Smooth muscle cell of the brain vasculature (primary cell): ENCODE measurements at places on chromosomes 11 and 22.

GRCh38 chr11:18394928-18395734 is 768 bp downstream of the LDHA start:
- no peak for DNase-seq

DNA sequence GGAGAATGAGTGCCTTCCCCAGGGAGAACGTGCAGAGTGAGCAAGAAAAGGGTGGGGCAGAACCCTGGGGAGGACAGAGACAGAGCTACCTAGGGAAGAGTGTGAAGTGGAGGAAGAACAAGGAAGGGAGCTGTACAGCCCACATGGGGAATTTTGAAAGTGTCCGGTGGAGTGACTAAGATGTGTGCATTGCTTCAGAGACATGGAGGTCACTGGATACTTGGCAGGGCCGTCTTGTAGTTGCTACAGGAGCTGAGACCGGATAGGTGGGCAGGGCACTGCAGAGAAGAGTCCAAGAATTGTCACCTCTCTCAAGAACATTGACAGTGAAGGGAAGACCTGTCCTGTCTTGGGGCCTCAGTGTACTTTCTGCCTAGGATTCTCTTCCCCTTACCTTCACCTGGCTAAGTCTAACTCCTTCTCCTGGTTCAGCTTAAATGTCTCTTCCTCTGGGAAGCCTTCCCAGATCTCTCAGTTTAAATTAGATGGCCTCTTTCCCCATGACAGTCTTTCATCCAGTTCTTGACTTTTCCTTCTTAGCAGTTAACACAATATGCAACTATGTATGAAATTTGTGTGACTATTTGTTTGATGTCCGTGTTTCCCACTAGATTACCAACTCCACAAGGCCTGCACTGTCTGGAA is 9.2 kb upstream of the P2RY6 start:
- no peak for DNase-seq

DNA sequence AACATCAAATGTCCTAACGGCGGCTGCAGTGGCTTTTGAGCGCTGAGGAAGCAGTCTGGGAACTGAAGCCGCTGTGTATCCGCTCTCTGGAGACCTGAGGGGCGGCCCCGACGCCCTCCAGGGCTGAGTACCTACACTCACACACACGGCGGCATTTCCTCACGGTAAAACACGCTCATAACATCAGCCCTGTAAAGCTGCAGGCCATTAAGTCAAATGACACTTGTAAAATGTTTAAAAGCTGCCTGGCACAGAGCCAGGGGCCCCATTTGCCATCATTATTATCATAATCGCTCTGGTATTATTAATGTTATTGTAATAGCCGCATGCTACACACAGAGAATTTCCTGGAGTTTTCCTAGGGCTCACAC is 5.1 kb downstream of the CARS1 start:
- no peak for DNase-seq

DNA sequence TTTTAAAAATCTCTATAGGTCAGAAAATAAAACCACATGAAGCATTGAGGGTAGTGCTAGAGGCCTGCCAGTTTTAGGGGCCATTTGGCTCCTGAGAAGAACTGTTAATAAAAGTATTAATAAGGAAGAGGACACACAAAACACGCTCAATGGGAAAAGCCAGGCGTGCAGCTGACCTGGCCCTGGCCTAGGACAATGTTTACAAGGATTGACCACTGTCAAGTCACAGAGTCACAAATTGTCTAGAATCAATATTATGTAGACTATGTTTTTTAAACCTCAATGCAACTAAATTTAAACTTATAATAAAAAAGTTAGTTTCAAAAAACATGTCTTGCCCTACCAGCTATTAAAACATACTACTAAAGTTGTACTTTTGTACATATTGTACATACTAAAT is 89.4 kb downstream of the YAP1 start:
- DNase-seq, result no peak

DNA sequence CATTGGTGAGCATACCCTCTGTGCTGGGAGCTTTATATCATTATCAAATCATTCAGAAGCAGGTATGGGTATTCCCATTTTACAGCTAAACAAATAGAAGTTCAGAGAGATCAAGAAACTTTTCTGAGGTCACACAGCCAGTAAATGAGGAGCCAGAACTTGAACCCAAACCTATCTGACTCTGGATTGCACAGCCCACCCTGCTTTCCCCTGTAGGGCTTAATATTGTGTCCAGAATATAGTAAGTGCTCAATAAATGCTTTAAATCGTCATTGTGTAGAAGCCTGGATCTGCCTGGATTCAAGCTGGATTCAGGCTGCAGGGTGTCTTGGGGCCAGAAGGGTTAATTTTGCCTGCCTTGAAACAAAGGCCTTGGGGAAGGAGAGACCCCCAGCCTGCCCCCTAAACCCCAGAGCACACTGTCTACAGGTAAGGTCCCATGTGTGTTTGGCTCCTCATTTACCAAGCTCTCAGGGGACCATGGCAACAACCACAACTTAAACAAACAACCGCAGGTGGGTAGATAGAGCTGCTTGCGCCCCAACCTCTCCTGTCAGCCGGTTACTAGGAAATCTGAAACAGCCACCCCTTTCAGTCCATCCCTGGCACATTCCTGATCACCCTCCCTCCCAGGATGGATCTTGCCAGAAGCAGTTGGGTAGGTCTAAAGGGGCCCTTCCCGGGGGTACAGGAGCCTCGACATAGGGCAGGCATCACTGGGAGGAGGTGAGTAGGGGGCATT is 3.0 kb upstream of the SEC14L3 start:
- no peak for DNase-seq

- no peak for DNase-seq
Observed at GRCh38 chr11:16985297-16985696, 28.9 kb downstream of the PLEKHA7 start.

- no peak for DNase-seq
Observed at GRCh38 chr22:37492428-37493344, 6.5 kb upstream of the MFNG start.

DNA sequence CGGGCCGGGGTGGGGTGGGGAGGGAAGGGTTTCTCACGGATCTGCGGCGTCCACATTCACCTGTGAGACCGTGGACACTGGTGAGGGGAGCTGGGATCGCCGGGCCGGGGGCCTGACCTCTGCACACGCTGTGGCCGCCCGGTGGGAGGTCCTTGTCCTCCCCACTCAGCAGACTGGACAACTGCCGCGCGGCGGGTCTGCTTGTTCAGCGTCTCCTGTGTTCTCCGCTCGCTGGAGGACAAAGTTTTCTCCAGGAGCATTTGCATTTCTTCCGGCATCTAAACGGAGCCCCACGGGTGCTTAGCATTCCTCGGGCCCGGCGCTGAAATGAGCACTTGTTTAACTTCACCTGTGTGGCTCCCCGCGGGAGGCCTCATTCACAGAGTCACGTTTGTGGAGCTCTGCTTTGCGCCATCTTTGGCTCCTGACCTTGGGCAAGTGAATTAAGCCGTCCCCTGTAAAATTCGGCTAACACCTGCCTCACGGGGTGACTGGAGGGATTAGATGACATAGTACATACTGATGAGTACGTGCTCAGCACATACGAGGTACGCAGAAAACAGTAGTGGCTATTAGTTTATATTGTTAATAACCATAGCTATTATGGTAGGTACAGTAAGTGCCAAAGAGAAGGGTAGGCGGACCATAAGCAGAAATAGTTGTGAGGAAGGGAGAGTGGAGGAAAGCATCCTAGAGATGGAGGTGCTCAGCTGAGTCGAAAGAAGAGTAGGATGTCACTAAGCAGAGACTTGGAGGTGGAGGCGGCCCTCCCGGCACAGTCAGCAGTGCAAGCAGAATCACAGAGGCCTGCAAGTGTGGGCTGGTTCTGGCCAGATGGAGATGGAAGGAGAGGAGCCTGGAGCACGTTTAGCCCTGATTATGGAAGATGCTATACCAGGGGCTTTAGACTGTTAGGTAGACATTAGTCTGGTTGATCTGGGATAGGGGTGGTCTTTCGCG is 885 bp downstream of the TRMU start:
- DNase-seq, result no peak

- DNase-seq, result no peak
Observed at GRCh38 chr11:44519989-44520737, 45.3 kb upstream of the CD82 start.

DNA sequence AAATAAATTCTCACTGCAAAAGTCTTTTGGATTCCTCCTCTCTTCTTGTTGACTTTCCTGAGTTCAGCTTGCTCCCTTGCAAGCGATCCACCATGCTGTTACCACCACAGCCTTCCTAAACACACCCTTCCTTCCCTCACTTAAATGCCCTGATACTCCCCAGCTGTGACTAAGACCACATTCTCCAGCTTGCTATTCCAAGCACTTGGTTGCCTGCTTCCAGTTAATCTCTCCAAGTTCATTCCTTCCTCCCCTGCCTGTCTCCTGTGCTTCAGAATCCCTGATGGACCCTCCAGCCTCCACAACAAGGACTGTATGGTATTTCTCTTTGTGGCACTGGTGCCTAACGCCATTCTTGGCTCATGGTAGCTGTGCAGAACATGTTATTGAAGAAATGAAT is 603.9 kb upstream of the CADM1 start:
- DNase-seq, result no peak

DNA sequence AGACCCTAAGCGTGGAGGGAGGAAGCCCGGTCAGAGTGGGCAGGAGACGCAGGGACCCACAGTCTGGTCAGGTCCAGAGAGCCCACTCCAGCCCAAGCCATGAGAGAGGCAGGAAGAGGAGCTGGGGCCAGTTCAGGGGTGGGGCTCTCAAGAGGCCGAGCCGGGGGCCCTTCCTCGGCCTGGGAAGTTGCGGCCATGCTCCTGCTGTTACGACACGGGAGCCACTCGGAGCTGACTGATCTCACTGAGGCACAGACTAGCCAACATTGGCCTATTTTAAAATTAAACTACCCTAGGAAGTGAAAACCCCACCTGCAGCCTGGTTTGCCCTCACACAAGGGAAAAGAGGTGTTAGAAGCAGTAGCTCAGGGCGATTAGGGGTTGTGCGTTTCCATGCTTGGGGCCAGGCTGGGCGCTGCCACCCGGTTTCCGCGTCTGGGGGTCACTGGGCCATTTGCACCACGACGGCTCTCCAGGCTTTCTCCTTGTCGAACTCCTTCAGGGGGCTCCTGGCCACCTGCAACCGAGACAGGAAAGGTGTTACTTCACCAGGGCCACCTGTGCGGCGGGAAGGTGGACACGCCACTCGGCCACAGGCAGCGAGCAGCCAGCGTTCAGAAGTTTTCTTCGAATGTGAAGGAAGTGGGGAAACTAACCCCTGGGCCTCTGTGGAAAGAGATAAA is 3.2 kb upstream of the TTLL8 start:
- no peak for DNase-seq

GRCh38 chr22:24410110-24410856 is 17.1 kb upstream of the ADORA2A start:
- DNase-seq, result no peak

- DNase-seq, result no peak
Observed at GRCh38 chr11:75079546-75079945, 17.1 kb downstream of the OR2AT4 start.

- DNase-seq, result no peak
Observed at GRCh38 chr22:35910926-35911325, 117.7 kb downstream of the RBFOX2 start.

DNA sequence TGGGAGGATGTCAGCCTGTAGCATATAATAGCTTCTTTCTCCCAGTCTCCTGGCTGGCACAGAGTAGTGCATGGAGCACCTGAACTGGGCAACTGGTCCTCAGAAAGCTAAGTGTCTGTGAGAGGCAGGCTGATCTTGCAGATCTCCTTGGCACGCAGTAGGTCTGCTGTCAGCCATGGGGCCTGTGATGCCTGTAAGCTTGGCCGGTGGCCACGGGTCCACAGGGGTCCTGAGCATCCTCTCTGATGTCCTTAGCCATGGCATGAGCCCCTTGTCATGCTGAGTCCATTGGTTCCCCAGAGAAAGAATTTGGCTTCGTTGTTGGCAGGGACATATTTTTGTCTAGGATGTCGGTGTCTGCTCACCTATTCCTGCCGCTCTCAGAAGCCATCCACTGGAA is 25.0 kb downstream of the AMPD3 start:
- DNase-seq, result no peak

GRCh38 chr22:48602805-48603518 is 1224.7 kb downstream of the BRD1 start:
- DNase-seq, result no peak

- DNase-seq, result no peak
Observed at GRCh38 chr11:2271077-2271326, 614 bp upstream of the ASCL2 start.

DNA sequence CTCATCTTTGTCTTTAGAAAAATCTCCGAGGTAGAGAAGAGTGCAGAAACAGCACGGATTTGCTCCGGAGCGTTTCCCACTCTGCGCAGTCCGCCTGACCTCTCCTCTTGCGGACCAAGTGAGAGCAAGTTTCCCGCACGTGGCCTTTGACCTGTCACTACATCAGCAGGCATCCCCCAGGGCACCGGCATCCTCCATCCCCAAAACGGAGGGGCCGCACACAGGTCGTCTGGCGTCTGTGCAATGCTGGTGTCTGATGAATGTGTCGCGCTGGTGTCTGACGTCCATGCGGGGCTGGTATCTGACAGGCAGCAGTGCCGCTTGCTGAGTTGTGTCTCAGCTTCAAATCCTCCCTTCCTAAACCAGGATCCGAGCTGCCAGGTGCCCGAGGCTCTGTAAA is 739 bp upstream of the MRGPRE start:
- no peak for DNase-seq

- DNase-seq, result no peak
Observed at GRCh38 chr11:86099874-86100273, 31.0 kb upstream of the PICALM start.

DNA sequence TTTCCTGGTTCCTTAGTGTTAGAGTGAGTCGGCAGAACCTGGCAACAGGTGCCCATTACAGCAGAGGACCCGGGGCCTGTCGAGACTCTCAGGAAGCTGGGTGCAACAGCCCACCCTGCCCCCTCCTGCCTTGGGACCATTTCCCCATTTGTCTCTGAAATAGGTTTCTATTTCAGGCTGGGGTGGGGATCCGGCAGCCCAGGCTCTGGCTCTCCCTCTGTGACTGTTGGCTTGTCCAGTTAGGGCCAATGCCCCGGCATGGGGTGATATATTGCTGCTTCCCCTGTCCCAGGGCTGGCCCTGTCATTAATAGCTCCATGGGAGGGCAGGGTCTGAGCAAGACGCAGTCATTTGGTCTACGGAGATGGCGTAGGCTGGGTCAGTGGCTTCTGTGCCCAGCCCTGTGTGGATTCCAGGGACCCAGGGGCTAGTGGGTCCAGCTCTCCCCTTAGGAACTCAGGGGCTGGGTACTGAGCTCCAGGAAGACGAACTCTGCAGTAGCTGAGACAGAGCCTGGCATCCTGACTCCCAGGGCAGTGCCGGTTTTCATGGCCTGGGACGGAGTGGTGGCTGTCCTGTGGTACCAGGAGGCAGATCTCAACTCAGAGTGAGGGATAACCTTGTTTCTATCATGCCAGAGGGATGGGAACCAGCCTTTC is 2.7 kb downstream of the P2RY6 start:
- DNase-seq, result no peak

GRCh38 chr11:128297805-128298204 is 289.6 kb downstream of the ETS1 start:
- DNase-seq, result no peak

- no peak for DNase-seq
Observed at GRCh38 chr11:101915791-101916291, 481 bp downstream of the ANGPTL5 start.
